ENCODE measurements at places on chromosomes 4 and X.

DNA sequence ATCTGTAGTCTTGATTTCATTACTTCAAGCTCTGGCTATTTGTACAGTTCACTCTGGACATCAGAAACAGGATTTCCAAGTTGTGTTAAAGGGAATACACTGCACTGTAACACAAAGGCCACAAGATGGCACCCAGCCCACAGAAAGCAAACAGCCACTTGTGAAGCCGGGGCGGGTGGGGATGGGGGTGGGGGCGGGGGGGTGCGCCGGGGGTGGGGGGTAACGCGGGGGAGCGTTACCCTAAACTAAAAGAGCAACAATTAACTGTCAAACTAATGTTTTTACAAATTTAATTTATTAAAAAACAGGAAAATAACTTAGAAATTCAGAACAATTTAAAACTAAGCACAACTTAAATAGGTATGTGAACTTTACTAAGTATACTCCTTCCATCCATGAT is 27.3 kb downstream of the PRDX4 start:
- DNase-seq: peak; percentile 37

GRCh38 chr4:67929426-67929825 is 33.9 kb downstream of the TMPRSS11A start:
- no peak for DNase-seq

DNA sequence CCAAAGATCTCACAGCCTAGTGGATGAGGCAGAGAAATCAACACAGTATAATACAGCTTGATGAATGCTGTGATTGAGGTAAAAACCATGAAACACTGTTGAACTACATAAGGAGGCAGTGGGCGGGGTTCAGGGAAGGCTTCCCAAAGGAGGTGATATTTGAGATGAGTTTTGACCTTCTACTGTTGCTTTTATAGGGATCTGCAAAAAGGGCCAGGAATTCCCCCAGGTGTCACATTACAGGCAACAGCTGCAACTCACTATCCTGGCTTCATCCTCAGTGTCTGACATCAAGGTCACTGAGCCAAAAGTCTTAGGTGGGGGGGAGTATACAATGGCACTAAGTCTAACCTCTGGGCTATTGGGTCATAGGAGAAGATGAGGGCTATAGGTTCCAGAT is 185.7 kb upstream of the NRK start:
- DNase-seq: no peak

DNA sequence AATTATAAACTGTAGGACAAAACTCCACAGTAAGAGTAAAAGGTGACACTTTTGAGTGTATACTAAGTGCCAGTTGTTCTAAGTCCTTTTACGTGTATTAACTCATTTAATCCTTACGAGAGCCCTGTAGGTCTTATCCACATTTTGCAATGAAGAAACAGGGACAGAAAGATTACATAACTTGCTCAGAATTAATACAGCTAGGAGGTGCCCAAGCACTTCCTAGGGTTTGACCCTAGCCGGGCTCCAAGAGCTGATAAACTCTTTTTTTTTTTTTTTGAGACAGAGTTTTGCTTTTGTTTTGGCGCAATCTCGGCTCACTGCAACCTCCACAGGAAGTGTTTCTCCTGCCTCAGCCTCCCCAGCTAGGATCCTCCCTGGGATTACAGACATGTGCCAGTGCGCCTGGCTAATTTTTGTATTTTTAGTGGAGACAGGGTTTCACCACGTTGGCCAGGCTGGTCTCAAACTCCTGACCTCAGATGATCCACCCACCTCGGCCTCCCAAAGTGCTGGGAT is 110.4 kb downstream of the UBE2K start:
- no peak for DNase-seq

DNA sequence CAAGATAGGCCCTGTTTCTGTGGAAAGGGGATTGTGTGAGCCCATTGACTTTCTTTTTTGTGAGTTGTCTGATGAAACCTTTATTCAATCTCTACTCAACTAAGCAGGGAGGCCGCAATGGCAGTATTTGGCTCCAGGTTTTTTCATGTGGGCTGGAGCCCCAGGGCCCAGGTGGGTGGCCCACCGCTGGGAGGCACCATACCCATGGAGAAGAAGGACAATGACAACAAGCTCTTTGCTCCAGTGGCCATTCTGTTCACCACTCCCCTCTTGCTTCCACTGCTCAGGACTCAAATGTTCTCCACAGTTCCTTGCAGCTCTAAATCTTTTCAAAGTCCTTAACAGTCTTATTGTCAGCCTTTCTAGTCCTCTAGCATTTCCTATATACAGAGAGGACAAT is 54.1 kb downstream of the HOPX start:
- DNase-seq: no peak

- DNase-seq: no peak
Measured at GRCh38 chr4:13367691-13368090, 116.4 kb downstream of the RAB28 start.

- no peak for DNase-seq
Measured at GRCh38 chrX:32408389-32408788, 803.0 kb downstream of the DMD start.

Data from frontal cortex (tissue), 4 donors.